GM13977 (cell line): ENCODE measurements at places on chromosomes 3 and 15.
A peak's percentile ranks its signal among the peaks of the same experiment; 100 is the strongest.

- no peak for DNase-seq
Observed at GRCh38 chr15:51883271-51883837, 53.9 kb downstream of the TMOD3 start.

- peak; percentile 36 for DNase-seq
Observed at GRCh38 chr3:195537995-195538394, 5.1 kb downstream of the PPP1R2 start.

DNA sequence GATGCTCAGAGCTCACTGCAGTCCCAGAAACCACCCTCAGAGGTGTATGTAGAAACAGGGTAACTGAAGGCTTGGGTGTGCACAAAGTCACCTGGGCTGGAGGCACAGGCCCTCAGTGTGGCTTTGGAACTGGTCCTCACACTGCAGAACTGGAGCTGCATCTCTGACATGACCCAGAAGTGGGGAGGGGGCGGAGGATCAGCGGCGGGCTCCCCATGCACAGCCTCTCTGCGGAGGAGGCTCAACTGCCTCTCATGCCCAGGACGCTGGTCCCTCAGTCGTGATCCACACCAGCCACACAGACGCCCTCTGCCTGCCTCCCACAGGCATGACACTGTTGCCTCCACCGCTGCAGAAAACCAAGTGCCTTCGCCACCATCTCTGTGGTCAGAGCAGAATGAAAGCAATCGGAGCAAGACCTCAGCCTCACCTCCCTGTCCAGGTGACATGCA, 73.7 kb downstream of the TM2D3 start:
- peak; percentile 64 for DNase-seq

DNA sequence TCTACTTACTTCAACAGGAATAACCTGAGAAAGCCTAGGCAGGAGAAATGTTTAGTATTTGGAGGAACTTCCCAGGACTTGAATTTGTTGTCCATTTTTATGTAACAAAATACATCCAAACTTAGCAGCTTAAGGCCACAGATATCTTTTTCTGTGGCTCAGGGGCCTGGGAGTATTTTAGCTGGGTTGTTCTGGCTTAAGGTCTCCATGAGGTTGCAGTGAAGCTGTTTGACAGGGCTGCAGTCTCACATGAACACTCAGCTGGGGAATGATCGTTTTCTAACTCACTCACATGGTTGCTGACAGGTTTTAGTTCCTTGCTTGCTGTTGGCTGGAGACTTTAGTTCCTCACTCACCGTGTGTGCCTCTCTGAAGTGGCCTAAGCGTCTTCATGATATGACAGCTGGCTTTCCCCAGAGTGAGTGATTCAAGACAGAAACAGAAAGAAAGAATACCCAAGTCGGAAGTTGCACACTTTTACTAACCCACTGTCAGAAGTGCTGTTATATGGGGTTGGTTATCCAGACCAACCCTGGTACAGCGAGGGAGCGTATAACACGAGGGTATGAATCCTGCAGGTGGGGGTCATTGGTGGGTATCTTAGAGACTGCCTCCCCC, 229.7 kb upstream of the TBL1XR1 start:
- DNase-seq, result peak; percentile 76

GRCh38 chr3:118766306-118766669, 268.4 kb downstream of the IGSF11 start:
- peak; percentile 15 for DNase-seq

DNA sequence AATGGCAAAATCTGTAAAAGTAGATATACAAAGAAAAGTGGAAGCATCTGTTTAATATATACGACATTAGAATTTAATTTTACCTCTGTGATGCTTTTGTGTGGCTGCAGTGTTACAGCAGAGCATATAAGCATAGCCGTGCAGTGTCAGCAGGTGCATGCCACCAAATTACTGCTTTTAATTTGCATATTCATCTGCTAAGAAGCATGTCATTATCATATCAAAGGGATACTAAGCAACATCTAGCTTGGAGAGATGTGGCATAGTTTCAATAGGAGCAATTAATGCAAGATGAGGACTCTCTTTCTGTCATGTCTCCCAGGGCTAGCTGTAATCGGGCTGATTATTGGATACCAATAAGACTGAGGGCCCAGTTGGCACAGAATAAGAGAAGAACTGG, 214.4 kb upstream of the SOX2 start:
- no peak for DNase-seq

DNA sequence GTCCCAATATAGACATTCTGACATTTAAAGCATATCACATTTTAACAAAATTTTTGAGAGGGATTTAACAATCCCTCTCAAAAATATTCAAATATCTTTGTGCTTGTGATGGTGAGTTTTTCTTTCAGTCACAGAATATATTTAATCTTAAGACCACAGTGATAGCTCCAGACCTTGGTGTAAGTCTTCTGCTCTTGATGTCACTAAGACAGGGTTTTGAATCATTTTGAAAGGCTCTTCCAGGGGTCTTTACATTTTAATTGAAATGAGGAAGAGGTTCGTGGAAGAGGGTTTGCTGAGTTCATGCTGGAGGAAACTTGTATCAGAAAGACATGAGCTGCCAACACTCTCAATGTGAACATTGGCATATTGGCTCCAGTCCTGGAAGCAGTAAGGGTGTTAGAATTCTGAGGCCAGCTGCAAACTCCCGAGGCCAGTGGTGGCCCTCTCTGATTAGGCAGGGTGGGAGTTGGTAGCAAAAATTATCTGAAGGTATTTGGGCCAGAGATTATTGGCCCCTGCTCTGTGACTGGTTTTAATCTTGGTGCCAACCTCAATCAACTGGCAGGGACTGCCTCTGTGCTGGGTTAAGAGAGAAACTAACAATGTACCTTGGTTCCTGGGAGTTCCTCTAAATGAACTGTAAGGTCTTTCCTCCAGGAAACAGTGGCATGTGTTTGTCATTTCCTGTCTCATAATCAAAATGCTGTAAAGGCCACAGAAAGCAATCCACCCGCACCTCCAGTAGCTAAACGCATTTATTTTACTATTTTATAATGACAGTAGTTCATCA, 5.3 kb downstream of the POU1F1 start:
- no peak for DNase-seq

DNA sequence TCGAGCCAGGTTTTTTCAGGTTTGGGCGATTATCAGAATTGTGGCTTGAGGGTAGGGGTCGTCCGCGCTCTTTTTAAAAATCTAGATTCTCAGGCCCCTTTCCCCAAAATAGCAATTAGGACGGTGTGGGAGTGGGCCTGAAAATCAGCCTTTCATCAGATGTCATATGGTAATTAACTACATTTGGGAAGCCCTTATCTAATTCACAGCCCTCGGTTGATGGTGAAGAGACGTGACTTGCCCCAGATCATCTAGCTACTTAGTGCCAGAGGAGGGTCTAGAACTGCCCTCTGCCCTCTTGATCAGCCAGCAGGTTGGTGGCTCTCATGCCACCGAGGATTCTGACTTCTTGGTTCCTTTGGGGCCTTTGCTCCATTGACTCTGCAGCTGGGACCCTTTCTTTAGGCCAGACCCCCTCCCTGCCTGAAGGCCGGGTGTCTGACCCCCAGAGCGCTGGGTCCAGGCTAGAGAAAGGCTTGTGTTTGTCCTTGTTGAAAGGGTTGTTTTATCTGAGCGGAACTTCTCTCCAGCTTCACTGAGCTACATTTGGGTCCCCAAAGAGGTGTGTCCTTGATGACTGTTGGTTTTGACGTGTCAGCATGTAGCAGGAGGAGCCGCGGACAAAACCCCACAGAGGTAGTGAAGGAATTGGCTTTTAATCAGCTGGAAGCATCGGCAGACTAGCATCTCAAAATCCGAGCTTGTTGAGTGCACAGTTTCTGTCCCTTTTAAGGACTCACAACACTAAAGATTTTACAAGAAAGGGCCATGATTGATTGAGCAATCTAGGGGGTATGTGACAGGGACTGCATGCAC, 857 bp downstream of the AEN start:
- peak; percentile 70 for DNase-seq

- no peak for DNase-seq
Observed at GRCh38 chr3:23238578-23238977, 35.5 kb downstream of the UBE2E2 start.

- no peak for DNase-seq
Observed at GRCh38 chr3:177835917-177836316, 638.6 kb upstream of the TBL1XR1 start.

DNA sequence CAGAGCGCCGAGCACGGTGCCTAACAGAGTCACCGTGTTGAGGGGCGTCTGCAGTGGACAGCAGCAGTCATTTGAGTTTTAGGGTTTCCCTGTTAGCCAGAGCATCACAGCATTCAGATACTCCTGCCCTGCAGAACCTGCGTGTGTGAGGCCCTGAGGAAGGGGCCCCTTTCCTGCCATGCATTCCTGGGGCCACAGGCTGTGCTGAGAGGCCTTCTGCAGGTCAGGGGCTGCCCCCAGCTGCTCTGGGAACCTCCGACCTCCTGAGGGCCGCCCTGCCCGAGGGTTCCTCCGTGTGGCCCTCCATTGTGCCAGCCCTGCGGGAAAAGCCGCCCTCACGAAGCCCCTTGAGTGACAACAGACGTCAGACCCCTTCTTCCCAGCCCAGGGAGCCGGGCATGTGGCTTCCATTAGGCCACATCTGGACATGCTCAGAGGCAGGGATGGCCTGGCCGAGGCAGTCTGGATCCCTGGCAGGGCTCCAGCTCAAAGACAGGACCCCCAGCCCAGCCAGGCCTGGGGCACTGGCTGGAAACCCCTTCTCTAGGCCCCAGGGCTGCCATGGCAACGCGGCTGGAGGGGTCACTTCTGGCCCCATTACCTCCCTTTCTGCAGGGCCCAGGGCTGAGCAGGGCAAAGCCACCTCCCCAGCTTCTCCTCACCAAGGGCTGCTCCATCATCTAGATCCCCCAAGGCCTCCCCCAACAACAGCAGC, 25.3 kb downstream of the FBLN2 start:
- no peak for DNase-seq

GRCh38 chr3:151580591-151580990, 119.7 kb upstream of the IGSF10 start:
- no peak for DNase-seq

GRCh38 chr3:198030125-198030524, 70.1 kb downstream of the LMLN start:
- no peak for DNase-seq

- DNase-seq, result peak; percentile 87
Observed at GRCh38 chr3:45760878-45761711, 35.2 kb downstream of the SLC6A20 start.

GRCh38 chr3:190060192-190060775, 60.4 kb downstream of the P3H2 start:
- DNase-seq, result no peak

- DNase-seq, result no peak
Observed at GRCh38 chr15:72515591-72516389, 41.7 kb downstream of the ARIH1 start.

GRCh38 chr3:194541483-194541882, 54.7 kb upstream of the ATP13A3 start:
- DNase-seq, result peak; percentile 22

GRCh38 chr15:95596496-95596895, 734.0 kb upstream of the NR2F2 start:
- DNase-seq, result no peak

DNA sequence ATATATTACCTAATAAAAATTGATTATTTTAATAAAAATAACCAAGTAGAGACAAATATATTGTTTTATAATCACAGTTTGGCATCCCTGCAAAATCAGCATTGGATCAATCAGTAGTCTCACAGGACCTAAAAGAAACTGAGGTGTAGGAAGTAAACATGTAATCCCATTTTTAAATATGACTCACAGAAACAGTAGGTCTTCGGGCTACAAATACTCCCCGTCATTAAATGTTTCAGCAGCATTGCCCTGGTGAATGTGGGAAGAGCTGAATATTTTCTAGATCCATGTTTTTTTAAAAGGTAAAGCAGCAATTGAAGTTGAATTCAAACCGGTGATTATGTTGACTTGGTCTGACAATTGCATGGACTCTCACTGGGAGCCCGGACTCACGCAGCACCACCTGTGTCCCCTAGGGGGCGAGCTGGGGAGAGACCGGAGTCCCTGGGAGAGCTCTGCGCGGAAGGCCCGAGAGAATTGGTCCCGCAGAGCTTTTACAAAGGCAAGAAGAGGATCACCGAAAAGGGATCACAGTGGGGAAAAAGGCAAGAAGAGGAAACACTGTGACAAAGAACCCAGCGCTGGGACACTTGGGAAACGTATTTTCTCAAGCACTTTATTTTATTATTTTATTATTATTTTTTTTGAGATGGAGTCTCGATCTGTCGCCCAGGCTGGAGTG, 17.2 kb upstream of the USP3 start:
- DNase-seq, result peak; percentile 64

DNA sequence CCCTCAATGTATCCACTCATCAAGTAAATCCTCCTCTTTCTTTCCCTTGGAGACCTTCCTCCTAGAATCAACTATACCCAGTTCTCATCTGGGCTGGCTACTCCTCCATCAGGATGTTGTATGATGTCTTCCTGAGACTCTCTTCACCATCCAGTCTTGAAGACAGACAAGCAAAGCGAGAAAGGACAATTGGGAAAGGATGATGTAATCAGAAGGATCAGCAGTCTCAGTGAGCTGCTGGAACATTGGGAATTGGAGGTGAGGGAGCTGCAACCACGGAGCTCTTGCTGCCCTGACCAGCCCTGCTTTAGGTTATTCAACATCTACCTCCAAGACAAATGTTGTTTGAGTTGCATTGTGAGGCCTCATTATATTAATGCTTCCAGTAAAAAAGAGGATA, 48.0 kb upstream of the UBP1 start:
- DNase-seq, result no peak

- DNase-seq, result no peak
Observed at GRCh38 chr3:179463319-179463718, 12.0 kb upstream of the GNB4 start.

GRCh38 chr3:72120806-72121778, 336.1 kb upstream of the PROK2 start:
- no peak for DNase-seq

DNA sequence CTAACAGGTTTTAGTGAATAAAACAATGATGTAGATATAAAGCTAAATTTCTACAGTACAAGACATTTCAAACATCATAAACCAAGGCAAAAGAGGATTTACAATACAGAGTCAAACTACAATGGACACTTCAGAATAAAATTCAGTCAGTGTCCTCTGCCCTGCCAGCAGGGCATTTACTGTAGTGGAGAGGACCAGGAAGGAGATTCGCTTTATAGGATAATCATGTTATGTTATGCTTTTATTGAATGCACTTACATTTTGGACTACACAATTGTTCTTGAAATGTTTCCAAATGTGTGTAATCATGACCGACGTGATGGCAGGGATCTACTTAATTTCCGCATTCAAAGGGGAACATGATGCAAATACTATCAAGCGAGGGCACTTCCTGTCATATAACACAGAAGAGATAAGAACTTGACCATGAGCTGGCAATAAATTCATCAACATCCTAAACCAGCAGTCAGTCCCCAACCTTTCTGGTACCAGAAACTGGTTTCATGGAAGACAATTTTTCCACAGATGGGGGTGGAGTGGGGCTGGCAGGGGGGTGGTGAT, 925.6 kb downstream of the FHIT start:
- no peak for DNase-seq

GRCh38 chr3:186651678-186652215, 11.5 kb downstream of the FETUB start:
- DNase-seq, result no peak

- DNase-seq, result no peak
Observed at GRCh38 chr15:84111575-84111974, 124.0 kb upstream of the GOLGA6L4 start.
